ELR (cell line): ENCODE measurements at places on chromosomes 4 and X.

DNA sequence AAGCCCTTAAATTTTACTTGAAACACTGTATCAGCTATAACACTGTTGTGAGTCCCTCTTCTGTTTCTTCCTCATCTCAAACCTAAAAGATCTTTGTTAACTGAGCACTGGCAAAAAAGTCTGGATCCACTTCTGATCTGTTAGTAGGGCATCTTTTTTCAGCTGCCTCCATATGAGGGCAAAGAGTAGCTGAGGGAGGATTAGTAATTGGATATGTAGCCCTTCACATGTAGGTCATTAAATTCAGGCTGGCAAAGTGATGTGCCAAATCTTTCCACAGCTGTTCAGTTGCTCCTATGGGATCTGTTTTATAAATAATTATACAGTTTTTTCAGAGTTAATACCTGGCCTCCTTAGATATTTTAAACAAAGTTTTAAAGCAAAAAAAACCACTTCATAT is 1.1 kb upstream of the TRMT10A start:
- DNase-seq, result no peak

- no peak for DNase-seq
Observed at GRCh38 chr4:1179976-1180375, 7.6 kb upstream of the SPON2 start.

DNA sequence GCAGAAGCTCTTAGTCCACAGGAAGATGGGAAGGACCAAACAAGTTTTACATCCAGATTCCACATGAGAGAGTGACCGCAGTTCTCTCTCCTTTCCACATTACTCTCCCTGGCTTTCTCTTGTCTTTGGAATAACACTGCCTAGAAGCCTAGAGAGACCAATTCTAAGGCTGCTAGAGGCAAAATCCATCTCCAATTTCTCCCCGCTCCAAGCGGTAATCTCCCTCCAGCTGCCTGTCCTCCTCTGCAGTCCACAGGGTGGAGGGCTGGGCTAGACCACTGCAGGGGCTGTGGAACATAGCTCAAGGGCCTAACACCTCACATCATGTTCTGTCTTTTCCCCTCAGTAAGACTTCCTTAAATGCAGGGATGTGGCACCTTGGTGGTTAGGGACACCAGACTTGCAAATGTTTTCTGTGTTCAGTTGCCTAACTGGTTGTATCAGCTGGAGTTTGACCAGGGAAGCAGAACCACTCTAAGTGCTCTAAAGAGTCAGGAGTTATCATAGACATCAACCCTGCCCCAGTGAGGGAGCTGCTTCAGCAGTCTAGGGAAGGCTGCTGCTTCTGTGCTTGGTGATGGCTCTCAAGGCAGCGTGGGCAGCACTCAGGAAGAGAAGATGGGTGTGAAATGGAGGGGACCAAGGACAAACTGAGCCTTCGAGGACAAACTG is 423.1 kb downstream of the BCOR start:
- DNase-seq, result no peak

GRCh38 chrX:15816886-15817285 is 26.6 kb downstream of the ZRSR2 start:
- no peak for DNase-seq

DNA sequence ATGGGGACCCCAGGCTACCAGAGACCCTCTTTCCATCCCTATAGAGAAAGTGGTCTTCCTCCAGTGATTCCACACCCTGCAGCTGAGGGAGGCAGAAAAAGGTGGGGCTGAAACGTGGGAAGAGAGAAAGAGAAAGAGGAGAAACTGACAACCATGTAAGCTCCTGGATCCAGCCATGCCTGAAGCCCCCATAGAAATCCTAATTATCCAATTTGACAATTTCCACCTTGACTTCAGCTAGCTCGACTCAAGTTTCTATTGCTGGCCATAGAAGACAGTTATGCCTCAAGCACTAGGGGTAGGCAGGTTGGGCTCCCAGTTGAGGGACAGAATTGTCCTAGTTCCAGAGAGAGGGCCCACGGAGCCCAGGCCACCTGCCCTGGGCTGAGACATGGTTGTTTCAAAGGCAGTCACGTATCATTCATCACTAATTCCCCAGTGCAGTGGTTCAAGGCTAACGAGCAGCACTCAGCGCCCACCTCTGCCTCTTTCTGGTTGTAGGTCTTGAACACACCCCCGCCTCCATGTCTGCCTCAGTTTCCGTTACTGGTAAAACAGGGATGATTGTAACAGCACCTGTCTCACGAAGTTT is 39.8 kb upstream of the ASMTL start:
- no peak for DNase-seq

GRCh38 chrX:54177306-54177705 is 5.7 kb downstream of the FAM120C start:
- DNase-seq, result no peak
